ENCODE measurements at places on chromosomes 1 and 21.

DNA sequence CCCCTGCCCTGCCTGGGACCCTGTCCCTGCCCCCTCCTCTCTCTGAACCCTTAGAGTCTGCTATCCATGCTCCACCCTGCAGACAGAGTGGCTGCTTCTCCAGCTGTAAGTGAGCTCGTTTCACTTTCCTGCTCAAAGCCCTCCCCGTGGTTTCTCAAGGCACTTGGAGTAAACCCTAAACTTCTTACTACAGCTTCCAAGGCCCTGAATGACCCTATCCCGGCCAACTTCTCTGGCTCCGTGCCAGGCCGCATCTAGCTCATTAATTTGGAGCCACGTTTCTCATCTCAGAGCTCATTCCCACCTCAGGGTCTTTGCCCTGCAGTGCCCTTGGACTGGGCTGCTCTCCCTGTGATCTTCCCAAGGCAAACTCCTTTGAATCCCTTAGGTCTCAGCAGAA is 235.1 kb upstream of the RUNX1 start:
- DNase-seq, result no peak

DNA sequence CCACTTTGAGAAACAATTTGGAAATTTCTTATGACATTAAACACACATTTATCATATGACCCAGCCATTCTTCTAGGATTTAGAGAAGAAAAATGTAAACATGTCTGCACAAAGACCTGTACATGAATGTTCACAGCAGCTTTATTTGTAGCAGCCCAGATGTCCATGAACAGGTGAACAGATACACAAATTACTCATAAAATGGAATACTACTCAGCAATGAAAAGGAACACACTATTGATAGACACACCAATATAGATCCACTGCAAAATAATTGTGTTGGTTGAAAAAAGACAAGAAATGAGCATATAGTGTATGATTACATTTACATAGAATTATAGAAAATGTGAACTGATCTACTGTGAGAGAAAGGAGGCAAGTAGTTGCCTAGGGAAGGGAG is 26.1 kb downstream of the ARHGEF11 start:
- no peak for DNase-seq

DNA sequence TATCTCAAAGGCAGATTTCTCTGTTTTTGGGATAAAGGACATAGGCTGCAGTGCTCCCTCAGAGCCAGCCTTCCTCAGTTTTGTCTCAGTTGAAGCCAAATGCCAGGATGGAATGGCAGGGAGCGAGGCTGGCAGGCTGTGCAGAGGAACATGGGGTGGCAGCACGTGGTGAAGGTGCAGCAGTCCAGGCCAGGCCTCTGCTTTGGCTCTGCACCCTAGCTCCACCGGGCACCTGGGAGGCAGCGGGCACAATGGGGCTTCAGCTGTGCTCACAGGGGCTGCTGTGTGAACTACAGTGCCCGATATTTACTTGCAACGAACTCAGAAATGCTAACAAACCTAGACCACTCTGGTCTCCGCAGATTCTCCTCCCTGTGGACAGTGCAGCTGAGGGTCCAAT is 319.6 kb downstream of the ZNF326 start:
- DNase-seq, result no peak

- DNase-seq, result no peak
Observed at GRCh38 chr21:37575580-37575979, 209.0 kb downstream of the DYRK1A start.

GRCh38 chr1:21270086-21270689 is 20.1 kb downstream of the ECE1 start:
- peak; percentile 85 for DNase-seq

DNA sequence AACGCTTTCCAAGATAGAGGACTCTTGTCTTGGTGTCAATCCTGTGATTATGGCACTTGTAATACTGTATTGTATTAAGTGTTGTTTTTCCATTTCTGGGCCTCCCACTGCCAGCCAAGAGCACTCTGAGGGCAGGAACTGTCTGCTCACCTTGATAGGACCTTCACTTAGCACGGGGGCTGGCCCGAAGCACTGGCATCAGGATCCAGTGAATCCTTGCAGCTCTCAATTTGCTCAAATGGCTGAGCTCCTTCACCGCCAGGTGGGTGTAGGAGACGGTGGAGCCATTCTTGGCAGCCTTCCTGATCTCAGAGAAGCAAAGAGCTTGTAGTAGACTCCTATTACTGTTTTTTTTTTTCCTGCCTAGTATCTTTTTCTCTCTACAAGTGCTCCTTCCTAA is 17.7 kb downstream of the MECR start:
- no peak for DNase-seq

DNA sequence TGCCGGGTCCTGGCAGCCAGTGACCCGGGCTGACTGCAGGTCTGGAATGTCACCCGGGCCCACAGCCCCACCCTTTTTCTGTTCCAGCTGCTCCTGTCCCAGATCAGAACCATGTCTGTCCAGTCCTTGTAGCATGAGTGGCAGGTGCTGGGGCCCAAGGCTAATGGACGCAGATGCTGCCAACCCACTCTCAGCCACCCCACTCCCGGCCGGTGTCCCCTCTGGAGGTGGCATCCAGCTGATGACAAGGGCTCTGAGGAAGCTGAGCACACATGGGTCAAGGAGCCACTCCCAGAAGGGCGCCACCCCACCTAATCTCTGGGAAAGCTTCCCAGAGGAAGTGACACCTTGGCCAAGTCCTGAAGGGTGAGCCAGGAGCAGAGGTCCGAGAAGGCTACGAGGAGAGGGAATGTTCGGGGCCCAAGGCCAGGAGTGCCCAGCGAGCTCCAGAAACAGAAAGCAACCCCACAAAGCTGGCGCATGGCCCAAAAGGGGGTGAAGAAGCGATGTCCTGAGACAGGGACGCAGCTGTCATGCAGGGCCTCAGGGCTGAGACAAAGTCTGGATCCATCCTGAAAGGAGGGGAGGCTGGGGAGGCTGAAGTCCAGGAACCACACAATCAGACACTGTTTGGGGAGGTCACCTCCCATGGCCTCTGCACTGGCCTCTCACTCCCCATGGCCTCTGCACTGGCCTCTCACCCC is 39.5 kb downstream of the ACOT7 start:
- peak; percentile 87 for DNase-seq

DNA sequence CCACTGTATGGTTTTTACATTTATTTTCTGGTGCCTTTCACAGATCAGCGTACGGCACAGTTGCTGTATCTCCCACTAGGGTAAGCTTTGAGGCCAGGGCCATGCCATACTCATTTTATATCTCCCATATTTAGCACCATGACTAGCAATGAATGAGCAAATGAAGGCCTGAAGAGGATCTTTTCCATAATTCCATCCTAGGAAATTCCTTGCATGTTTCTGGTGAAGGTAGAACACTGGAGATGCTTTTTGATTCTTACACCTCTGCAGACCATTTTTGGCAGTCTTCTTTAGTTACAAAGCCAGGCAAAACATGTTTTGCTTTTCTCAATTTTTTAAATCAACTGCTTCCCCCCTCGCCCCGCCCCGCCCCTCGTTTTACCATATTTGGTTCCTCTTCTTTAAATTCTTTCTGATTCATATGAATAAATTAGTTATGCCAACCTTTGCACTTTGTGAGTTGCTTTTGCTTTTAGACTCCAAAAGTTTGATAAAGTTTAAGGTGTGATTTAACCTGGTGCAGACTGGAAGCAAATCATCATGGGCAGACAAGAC is 78.9 kb upstream of the AK4 start:
- DNase-seq, result no peak

DNA sequence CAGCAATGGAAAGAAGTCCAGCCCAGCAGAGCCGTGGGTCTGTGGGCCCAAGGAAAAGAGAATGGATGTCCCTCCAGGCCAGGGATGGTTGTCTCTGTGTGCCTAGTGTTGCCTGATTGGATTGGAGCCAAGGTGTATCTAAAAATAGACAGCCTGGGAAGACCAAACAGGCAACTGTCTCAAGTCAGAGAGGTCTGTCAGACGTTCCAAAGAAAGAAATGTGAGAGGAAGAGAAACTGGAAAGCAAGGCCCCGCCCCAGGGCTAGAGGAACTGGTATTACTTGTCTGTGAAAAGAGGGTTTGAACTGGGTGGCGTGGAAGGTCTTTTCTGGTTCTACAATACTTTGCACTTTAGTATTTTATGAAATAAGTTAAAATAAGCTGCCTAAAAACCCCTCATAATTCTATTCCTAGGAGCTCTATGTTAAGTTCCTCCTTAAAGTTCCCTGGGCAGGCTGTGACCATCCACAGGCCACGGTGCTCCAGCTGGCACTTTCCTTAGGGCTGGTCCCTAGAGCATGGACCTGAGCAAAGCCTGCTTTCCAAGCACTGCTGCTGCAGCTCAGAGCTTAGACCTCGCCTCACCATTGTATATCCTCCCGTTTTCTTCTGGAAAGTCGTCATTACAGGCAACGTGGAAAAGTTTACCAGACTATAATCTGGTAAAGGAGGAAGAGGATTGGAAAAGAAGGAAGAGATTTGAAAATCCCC is 151.6 kb downstream of the DISC1 start:
- DNase-seq, result peak; percentile 43

- no peak for DNase-seq
Observed at GRCh38 chr1:212162635-212163034, 122.6 kb upstream of the PPP2R5A start.

GRCh38 chr1:39907528-39908453 is 6.1 kb upstream of the MYCL start:
- no peak for DNase-seq

- DNase-seq, result no peak
Observed at GRCh38 chr1:183039985-183040447, 16.8 kb downstream of the LAMC1 start.

Data from colonic mucosa (tissue), 4 donors.